A549 treated with dexamethasone at 1 μM for 4 hours (cell line): ENCODE measurements at places on chromosomes 7 and 10. TPM values are rescaled to one million over a fixed set of nuclear protein-coding genes. Genes with fewer than 3 reads are reported as not detected.

The PTF1A gene
- not detected in 5 replicates for total RNA-seq

The OGDHL gene
- 0.41 to 0.60 TPM (median 0.50 TPM) in 5 replicates for total RNA-seq

The SLC26A3 gene
- 0.07 TPM in 1 of 5 replicates, not detected in the others for total RNA-seq

The GBX1 gene
- total RNA-seq: 0.09 to 0.22 TPM (median 0.13 TPM) in 4 of 5 replicates, not detected in the other

The POLR2J2 gene
- 0.13 to 0.41 TPM (median 0.32 TPM) in 4 of 5 replicates, not detected in the other for total RNA-seq

The ITPRID1 gene
- not detected in 5 replicates for total RNA-seq

The GALNT17 gene
- not detected in 5 replicates for total RNA-seq

The DYNC1I1 gene
- 0.11 to 0.25 TPM (median 0.13 TPM) in 5 replicates for total RNA-seq

The TRIM73 gene
- total RNA-seq: 1.4 to 2.9 TPM (median 2.2 TPM) in 5 replicates

The TDRD1 gene
- not detected in 5 replicates for total RNA-seq

The GNAT3 gene
- total RNA-seq: not detected in 5 replicates

The TAS2R3 gene
- 0.10 TPM in 1 of 5 replicates, not detected in the others for total RNA-seq

The CALN1 gene
- not detected in 5 replicates for total RNA-seq

The HHEX gene
- 11.1 to 12.4 TPM (median 11.7 TPM) in 5 replicates for total RNA-seq

The PVRIG gene
- total RNA-seq: not detected in 5 replicates

The OR2A12 gene
- not detected in 5 replicates for total RNA-seq

The EGR2 gene
- total RNA-seq: 0.21 to 0.50 TPM (median 0.38 TPM) in 5 replicates

The LYZL2 gene
- not detected in 5 replicates for total RNA-seq

The HOXA1 gene
- total RNA-seq: 2.6 to 3.8 TPM (median 3.6 TPM) in 5 replicates

The ELN gene
- 0.12 to 0.25 TPM (median 0.16 TPM) in 5 replicates for total RNA-seq

The OR6B1 gene
- total RNA-seq: not detected in 5 replicates

The HOXA7 gene
- total RNA-seq: 4.7 to 5.5 TPM (median 4.8 TPM) in 5 replicates

The PRKG1 gene
- 0.01 TPM in 3 of 5 replicates, not detected in the others for total RNA-seq

The ENKUR gene
- 0.26 to 0.39 TPM (median 0.30 TPM) in 5 replicates for total RNA-seq

The SPAM1 gene
- total RNA-seq: not detected in 5 replicates

The AFAP1L2 gene
- 20.2 to 24.3 TPM (median 21.7 TPM) in 5 replicates for total RNA-seq

The OPN4 gene
- 0.04 TPM in 1 of 5 replicates, not detected in the others for total RNA-seq

The SPDYE5 gene
- total RNA-seq: not detected in 5 replicates

The PARD3 gene
- 59.7 to 72.6 TPM (median 66.9 TPM) in 5 replicates for total RNA-seq

The MACC1 gene
- total RNA-seq: not detected in 5 replicates

The OR2A5 gene
- total RNA-seq: not detected in 5 replicates

The UCN3 gene
- not detected in 5 replicates for total RNA-seq
